ENCODE measurements at places on chromosomes 3 and 15.

DNA sequence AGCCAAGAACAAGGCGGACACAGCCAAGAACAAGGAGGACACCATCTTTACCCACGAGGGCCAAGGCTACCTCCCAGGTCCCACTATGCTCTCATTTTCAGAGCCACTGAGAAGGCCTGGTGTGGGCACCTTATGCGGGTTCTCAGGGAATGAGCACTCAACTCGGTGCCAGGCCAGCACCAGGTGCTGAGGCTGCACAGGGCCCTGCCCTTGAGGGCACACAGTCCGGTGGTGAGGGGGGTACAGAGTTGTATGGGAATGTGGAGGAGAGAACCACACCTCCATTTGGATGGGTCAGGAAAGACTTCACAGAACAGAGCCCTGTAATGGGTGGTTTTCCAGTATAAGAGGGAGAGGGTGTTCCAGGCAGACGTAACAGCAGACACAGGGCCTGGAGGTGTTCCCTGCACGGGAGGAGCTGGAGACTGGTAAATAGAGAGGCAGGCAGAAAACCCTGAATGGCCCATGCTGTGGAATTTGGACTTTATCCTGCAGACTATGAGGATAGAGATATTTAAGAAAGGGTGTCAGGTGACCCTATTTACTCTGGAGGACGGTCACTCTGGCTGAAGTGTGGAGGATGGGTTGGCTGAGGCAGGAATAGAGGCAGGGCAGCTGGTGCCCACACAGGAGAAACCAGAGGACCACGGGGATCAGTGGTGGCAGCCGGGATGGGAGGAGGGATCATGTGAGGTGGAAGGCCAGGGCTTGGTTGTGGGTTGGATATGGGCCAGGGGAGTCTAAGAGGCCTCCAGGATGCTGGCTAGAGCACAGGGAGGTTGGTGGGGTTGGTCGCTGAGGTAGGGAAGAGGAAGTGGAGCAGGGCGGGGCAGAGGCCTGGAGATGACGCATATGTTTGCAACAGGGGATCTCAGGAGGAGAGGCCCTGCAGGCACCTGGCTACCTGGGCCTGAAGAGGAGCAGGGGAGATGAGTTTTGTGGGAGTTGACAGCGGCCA is 34.6 kb downstream of the CRABP1 start:
- no peak for DNase-seq

DNA sequence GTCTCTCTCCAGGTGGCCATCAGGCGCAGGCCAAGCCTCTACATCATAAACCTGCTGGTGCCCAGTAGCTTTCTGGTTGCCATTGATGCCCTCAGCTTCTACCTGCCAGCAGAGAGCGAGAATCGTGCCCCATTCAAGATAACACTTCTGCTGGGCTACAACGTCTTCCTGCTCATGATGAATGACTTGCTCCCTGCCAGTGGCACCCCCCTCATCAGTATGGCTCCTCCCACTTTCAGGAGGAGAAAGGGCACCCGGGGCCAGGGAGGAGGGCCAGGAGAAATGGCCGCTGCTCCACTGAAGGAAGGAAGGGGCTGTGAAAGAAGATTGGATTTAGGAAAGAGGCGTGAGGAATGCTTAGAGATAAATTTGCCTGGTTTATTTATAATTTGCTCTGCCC is 6.6 kb downstream of the HTR3C start:
- DNase-seq: no peak

DNA sequence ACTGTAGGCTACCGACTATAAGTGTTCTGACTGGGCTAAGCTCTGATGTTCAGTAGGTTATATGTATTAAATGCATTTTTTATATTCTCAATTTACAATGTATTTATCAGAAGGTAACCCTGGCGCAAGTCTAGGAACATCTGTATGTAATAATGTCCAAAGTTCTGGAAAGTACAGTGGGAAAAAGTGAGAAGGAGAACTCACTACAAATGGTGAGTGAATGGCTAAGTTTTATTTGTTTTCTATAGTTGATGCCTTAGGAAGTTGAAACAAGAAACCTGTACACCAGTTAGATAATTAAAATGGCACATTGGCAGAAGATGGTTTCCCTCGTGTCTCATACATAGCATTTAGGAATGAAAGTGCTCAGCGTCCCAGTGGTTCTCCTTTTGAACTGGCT is 333.4 kb upstream of the THRB start:
- no peak for DNase-seq

DNA sequence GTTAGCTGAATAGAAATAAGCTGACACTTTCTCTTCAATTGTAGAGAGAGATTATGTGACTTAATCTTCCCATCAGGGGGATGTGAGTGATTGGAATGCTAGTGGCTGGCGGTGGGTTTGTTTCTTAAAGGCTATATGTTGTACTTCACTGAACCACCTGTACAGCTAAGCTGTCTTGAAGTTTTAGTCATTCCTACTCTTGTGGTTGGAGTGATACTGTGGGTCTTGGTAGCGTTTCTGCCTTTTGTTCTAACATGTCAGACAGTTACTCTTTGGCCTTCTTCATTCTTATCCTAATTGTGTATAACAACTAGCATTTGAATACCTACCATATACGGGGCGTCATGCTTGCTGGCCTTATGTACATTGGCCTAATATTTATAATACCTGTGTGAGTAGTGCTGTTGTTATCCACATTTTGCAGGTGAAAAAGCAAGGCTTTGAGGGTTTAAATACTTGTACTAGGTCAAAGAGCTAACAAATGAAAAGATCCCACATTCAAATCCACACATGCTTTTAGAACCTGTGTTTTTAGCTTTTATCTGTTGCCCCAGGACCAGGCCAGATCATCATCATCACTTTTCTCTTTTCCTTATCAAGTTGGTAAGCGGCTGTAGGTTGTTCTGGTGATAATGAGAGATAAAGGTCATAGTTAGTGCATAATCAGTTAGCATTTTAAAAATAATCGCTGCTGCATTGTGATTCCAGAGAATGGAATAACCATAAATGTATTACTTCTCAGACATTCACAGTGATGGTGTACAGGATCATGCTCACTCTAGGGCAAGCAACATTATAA is 50.2 kb downstream of the AKAP13 start:
- DNase-seq: no peak

DNA sequence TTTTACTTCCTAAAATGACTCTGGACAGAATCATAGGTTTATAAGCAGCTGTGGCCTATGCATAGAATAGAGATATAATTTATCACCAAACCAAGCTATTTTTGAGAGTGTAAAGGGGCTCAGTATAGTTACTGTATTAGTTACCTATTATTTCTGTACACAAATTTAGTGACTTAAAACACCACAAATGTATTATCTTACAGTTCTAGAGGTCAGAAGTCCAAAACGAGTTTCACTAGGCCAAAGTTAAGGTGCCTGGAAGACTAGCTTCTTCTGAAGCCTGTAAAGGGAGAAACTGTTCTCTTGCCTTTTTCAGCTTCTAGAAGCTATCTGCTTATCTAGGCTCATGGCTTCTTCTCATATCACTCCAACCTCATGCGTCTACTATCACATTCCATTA is 30.1 kb downstream of the CCDC54 start:
- no peak for DNase-seq
